ENCODE measurements at places on chromosomes 4 and X. TPM values are rescaled to one million over a fixed set of nuclear protein-coding genes. Genes with fewer than 3 reads are reported as not detected.

Gene IQSEC2
- total RNA-seq, result 0.94 TPM

Gene PAGE2B
- total RNA-seq, result 0.67 TPM

Gene TCEAL9
- 0.39 TPM for total RNA-seq

Gene USP17L5
- total RNA-seq, result not detected

Gene IL13RA2
- total RNA-seq, result not detected

Gene MAGEB17
- total RNA-seq, result not detected

Gene CC2D2A
- not detected for total RNA-seq

Gene ARMCX1
- total RNA-seq, result 0.17 TPM

Gene SLC7A11
- 0.22 TPM for total RNA-seq

Gene IL21
- not detected for total RNA-seq

Gene MAP7D3
- 13.0 TPM for total RNA-seq

Measured in B cell (primary cell).